ENCODE measurements at places on chromosomes 2 and 18.

GRCh38 chr2:207970826-207971180 lies 54.5 kb downstream of the PLEKHM3 start:
- DNase-seq = no peak

DNA sequence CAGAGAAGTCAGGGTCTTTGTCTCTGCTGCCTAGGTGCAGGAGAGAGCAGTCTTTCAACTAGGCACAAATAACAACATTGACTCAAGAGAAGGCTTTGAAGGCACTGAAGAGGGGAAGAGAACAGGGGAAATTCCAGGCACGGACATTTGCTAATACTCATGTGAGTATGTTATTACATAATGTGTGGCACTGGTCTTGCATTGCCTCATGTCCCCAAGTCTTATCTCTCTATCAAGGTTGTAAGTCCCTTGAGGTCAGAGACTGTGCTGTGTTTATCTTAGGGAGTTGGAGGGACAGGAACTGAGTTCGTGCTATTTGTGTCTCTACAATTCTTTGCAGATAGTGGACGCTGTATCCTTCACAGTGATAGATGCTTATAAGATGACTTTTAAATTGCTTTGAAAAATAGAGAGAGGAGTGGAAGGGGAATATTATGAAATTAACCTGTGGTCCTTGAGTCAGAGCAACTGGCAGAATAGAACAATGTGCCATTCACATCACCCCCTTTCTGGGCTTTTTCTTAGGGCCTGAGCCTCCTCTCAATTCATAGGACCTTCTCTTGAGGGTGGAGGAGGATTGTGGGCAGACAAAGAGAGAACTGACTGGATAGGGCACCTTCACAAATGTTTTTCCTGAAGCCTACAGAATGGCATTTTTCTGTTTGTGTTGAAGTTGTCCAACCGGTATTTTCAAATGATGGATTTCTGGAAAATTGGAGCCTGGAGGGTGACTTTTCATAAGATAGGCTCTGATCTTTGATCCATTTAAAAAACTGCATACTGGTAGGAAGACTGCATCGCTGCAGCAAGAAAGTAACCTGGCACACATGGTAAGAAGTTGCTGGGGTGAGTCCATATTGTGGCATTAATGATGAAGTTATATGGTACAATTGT lies 96.6 kb upstream of the CXCR4 start:
- DNase-seq = no peak

DNA sequence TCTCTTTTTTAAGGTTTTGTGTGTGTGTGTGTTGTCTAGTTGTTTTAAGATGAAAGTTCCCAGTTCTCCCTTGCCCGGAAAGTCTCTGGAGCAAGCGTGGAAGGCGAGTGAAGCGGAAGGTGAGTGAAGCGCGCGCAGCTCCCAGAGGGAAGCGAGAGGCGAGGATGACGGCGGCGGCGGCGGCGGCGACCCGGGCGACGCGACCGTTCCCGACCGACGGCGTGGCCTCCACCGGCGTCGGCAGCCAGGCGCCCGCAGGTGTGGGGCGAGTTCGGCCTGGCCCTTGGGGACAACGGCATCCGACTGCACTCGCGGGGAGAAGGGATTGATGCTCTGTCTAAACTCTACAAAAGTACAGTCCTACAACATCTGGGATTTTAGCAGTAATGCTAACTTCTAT lies 321.9 kb downstream of the CELF4 start:
- DNase-seq = no peak

GRCh38 chr2:84694088-84694622 lies 177.9 kb downstream of the DNAH6 start:
- DNase-seq = no peak
